CD4-positive, alpha-beta memory T cell (primary cell): ENCODE measurements at places on chromosomes 1 and 21. TPM values are rescaled to one million over a fixed set of nuclear protein-coding genes. Genes with fewer than 3 reads are reported as not detected.

The STIL gene
- total RNA-seq: 1.6 TPM

The IARS2 gene
- 48.5 TPM for total RNA-seq

DNA sequence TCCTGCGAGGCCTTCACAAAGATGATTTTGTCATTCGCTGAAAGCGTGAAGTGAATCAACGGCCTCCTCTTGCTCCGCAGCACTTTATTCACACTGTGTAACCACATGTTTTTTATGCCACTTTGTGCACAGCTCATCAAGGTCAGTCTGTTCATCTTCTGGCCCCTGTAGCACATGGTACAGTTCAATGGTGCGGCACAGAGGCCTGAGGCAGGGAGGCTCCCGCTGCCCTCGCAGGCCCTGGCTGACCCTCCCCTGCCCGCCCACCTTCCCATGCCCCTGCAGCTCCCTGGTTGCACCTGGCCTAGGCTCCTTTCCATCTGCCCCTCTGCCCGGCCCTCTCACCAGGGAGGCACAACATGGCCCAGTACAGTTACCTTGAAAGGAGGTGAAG, 87.5 kb downstream of the CD247 start:
- DNase-seq: no peak

- no peak for DNase-seq
Observed at GRCh38 chr21:32406405-32406804, 6.1 kb upstream of the EVA1C start.
